HS-5 (cell line): ENCODE measurements at places on chromosomes 3 and 15.

DNA sequence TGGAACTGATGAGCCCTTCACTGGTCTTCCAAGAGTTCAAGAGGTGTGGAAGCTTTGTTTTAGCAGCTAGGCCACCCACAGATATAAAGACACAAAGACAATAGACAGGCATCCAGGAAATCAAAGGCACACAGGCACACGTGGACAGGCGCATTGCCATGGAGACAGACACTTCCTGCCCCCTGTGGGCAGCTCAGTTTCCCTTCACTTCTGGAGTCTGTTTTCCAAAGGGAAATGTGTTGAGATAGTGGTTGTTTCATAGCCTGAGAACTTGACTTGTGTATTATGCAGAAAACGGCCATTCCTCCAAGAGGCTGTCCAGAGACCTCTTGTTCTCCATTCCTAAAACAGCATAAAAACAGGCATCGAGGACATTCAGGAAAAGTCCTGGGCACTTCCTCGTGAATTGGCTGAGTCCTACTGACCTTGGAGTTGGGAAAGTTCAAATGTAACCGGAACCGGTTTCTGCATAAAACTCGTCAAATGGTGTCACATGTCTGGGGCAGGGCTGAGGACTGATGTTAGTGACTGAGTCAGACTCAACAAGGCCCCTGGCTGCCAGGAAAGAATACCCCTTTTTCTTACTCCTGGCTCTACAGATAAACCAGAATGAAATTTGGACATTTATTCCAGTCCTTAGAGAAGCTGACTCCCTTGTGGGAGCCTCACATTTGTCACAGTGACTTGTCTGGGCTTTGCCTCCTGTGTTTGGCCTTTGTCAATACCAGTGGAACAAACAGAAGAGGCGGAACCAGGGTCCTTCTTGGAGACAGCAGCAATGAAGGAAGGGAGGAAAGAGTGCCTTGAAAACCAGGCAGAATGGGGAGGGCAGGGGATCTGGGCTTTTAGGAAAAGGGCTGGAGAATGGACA lies 1.3 kb downstream of the ALPK3 start:
- DNase-seq = no peak

DNA sequence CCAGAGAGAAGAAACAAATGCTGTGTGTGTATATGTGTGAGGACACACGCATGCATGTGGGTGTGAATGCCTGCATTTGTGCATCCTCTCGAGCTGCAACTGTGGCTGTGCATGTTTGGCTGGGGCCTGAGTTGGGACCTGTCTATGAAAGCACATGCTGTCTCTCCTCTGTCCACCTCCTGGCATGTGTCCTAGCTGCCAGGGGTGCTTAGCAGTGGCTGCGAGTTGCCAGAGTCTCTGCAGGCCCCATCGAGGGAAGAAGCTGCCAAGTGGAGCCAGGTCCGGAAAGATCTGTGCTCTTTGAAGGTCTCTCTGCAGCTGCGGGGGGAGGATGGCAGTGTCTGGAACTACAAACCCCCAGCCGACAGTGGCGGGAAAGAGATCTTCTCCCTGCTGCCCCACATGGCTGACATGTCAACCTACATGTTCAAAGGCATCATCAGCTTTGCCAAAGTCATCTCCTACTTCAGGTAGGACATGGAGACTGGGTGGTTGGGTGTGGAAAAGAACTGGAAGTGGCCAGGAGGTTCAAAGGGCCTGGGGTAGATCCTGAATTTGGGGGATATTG lies 30.7 kb downstream of the NR1I2 start:
- DNase-seq = no peak

DNA sequence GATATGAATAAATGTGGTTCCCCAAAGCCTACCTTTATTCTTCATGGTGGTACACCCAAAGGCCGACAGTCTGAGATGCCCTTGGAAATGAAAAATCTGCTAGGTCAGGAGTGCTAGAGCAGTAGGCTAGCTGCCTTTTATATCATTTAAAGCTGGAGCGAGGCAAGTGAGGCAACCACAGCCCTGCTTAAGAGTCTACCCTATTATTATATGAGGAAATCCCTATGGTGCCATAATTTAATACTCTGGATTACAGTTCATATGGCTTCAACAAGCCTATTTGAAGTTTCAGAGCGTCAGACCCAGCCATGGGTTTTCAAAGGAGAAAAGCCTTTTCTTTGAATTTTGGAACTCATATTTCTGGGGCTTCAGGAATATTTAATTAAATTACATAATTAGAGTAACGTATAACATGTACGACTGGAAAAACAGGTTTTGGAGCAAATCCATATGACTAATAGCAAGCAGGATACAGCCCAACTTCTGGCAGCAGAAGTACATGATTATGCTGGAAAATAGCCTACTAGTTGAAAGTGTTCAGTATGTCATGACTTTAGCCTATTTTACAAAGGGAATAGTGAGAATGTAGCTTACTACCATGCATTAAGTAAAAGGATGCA lies 18.0 kb upstream of the SLTM start:
- DNase-seq = no peak

- no peak for DNase-seq
Observed at GRCh38 chr3:89032346-89033013, 74.9 kb upstream of the EPHA3 start.

DNA sequence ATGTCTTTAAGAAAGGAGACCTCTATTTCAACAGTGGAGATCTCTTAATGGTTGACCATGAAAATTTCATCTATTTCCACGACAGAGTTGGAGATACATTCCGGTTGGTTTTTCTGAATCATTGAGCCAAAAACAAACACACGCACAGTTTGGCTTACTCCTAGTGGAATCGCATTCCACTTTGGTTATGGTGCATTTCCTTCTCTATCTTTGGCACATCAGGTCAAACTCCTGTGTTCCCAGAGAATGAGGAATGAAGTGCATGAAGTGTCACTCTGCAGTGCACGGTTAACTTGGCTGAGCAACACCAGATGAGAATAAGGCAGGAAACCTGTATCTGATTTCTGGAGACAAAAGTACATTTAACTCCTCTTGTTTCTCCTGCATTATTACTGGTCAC lies 38.5 kb downstream of the HDC start:
- peak; percentile 36 for DNase-seq

- DNase-seq = no peak
Observed at GRCh38 chr3:71689291-71689690, 35.9 kb downstream of the EIF4E3 start.

DNA sequence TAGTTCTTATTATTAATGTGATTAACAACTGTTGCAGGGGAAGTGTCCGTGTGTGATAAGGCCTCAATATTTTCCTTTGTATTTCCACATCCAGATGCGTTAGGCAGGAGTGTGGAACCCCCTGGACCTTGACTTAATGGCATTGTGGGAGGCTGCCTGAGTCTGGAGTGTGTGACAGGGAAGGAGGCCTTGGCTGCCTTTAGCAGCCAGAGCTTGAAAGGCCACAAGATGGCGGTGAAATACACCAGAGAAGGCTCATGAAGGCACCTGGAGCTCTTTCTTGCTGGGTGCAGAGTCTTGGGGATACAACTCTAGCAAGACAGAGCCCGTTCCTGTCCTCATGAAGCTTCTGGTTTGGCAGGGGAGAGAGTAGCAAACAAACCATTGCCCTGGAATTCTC lies 36.9 kb downstream of the POLR2M start:
- no peak for DNase-seq

GRCh38 chr15:80461356-80462095 lies 57.3 kb downstream of the ARNT2 start:
- DNase-seq = no peak

DNA sequence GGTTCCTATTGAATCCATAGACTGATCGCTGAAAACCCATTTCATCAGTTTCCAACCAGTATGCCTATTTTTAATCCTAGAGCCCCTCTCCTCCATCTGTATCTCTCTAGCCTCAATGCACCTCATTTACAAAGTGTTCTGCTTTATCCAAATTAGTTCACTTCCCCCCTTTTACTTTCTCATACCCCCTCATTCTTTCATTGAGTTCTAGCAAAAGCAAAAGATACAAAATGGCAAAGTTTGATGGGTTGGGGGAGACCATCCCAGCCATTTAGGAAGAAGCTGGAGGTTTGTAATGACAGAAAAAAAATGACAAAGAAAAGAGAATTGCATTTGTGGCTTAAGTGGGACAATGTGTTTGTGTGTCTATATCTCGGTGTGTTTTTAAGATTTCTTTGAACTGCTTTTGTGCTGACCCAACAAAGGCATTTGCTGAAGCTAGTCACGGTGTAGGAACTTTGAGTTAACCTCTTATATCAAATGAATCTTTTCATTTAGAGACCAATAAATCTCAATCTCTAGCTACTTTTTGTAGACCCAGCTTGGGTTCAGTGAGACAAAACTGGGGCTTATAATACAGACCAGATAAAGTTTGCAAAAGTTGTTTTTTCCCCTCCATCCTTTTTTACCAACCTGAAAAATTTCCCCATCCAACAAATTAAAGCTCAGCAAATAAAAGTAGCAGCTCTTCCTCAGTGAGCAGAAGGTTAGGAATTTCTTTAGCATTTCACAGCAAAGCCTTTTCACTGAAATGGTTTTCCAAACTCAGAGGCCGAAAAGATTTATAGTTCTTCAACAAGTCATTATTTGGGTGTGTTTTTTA lies 18.7 kb downstream of the NR2F2 start:
- DNase-seq = no peak

- no peak for DNase-seq
Observed at GRCh38 chr15:94542391-94542790, 311.0 kb downstream of the MCTP2 start.

DNA sequence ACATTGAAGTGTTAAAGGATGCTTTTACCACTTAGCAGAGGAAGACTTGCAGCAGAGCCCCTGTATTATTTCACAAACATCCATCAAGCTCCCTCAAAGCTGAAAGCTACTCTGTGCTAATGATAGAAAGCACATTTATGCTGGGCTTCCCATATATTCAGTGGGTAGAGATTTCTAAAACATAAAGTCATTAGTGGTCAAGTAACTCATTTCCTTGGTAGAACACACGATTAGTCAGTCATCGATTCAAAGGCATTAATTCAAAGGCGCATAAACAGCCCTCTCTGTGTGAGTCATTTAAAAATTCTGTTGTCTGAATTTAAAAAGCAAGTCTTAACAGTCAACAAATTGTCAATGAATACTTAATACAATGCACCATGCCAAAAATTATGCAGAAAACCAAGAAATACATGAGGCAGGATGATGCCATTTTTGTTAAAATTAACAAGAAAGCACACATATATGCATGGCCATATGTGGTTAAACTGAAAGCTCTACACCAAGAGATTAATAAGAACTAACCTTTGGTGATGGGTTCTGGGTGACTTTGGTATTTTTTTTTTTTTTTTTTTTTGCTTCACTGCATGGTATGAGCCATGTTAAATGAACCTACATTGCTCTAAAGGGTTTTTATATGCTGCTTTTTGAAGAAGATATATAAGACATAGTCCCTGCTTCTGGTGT lies 61.7 kb downstream of the LDHAL6B start:
- DNase-seq = peak; percentile 61

- DNase-seq = no peak
Observed at GRCh38 chr3:122755491-122755890, 38.1 kb downstream of the HSPBAP1 start.

GRCh38 chr15:39854161-39854560 lies 65.9 kb downstream of the GPR176 start:
- DNase-seq = peak; percentile 40

GRCh38 chr3:190306026-190306425 lies 16.2 kb downstream of the CLDN1 start:
- no peak for DNase-seq

GRCh38 chr15:89747708-89748682 lies 3.1 kb downstream of the MESP1 start:
- no peak for DNase-seq

GRCh38 chr3:192409201-192409837 lies 318.0 kb downstream of the FGF12 start:
- DNase-seq = no peak

DNA sequence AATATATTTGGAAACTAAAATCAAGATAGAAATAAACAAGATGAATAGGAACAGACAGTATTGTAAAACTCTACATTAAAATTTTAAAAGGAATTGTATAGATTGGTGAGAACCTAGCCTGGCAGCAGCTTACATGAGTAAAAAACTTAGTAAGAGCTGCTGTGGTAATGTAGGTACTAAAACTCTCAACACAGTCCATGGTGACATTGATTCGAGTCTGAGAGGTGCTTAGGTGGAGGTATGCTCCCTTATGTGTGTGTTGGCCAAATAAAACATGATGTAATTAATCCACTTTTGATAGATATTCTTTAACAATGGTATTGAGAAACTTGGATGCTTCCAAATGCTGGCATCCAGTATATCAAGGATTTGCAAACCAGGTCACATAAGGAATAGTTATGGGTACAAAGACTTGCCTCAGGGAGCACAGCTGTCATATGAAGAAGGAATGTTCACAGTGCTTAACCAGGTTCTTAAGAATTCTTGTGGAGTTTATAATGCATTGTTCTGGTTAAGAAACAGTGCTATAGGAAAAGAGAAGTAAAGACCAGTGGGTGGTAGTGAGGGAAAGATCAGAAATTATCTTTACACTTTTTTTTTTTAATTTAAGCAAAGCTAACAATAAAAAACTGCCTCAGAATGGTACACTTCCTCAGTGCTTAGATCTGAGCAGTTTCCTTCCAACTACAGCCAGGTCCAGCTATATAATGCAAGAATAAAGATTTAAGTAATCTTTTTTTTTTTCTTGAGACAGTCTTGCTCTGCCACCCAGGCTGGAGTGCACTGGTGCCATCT lies 24.6 kb upstream of the IL20RB start:
- no peak for DNase-seq

- peak; percentile 5 for DNase-seq
Observed at GRCh38 chr3:160754371-160754854, 1.6 kb upstream of the PPM1L start.

GRCh38 chr15:59892985-59893384 lies 111.1 kb upstream of the FOXB1 start:
- DNase-seq = no peak

DNA sequence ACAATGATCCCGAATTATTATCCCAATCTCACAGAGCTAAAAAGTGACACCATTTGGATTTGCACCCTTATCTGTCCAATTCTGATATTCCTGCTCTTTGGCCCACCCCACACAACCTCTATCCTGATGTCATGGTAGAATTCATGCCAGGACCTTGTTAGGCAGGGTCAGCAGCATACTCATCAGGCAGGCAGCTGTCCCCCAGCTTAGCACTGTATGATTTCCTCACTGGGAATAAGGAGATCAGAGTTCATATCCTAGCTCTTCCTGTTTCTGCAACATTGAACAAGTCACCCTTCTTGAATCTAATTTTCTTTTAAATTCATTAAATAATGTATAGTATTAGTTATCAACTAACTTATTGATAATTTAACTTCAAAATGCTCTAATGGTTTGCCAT lies 12.0 kb upstream of the C3orf80 start:
- no peak for DNase-seq

GRCh38 chr3:172442606-172443005 lies 5.7 kb downstream of the GHSR start:
- DNase-seq = no peak

DNA sequence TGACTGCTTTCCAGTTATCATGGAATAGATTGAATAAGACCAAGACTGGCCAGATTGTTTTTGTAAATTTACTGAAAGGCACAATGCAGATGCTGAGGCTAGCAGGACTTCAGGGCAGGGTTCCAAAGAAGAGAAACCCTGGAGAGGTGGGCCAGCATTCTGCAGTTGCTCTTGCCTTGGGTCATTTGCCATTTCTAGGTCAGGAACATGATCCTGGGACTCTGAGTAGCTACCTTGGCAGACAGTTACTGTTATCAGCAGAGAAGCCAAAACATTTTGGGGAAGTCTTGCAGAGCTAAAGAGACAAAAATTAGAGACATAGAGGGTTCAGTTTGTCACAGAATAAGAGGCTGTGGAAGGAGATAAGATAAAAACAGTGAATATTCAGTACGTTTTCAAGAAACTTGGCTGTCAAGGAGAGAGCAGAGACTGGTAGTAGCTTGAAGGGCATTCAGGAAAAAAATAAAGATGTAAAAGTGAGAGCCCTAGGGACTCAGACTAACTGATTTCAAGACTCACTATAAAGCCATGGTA lies 46.8 kb upstream of the MYRIP start:
- no peak for DNase-seq
